ENCODE measurements at places on chromosomes 7 and 10.
A peak's percentile ranks its signal among the peaks of the same experiment; 100 is the strongest.

- DNase-seq = no peak
These were observed 29.0 kb downstream of the EN2 start for GRCh38 chr7:155486783-155487508.

DNA sequence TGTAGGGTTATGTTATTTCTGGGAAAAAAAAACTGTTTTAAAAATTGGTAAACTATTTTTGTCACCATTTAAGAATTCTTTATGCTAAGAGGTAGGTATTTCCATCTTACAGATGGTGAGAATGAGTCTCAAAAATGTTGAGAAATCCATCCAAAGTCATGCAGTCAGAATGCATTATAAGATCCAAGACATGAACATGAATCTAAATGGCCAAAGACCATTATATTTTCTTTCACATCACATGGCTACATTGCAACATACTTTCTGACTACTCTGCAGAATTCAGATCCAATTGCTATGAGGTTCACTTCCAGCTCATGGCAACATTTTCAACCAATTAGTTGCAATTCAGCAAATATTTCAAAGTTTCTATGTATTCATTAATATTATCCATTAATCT, 181.2 kb downstream of the TWIST1 start:
- peak; percentile 6 for DNase-seq

GRCh38 chr10:28925121-28925663, 247.9 kb downstream of the BAMBI start:
- DNase-seq = no peak

DNA sequence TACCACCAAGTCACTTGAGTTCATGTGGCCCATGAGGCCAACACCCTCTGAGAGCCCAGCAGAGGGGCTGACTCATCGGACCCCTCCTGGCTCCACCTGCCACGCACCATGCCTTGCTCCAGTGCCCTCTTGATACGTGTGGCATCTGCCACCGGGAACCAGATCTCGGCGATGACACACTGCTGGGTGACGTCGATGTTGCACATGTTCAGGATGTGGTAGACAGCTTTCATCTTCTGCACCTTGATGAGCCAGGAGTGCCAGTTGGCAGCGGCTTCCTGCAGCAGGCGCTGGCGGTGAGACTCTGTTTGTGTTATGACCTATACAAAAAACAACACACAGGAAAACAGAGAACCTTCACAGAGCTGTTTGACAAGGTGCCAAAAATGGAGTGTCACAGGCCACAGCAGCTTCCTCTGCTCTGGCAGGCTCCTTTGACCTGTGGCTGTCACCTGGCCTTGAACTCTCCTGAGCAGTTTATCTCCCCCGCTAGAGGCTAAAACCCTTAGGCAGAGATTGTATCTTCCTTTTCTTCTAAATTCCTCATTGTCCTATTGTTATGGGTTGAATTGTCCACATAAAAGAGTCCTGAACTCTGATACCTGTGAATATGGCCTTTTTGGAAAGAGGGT, 45.2 kb upstream of the TMEM213 start:
- no peak for DNase-seq

DNA sequence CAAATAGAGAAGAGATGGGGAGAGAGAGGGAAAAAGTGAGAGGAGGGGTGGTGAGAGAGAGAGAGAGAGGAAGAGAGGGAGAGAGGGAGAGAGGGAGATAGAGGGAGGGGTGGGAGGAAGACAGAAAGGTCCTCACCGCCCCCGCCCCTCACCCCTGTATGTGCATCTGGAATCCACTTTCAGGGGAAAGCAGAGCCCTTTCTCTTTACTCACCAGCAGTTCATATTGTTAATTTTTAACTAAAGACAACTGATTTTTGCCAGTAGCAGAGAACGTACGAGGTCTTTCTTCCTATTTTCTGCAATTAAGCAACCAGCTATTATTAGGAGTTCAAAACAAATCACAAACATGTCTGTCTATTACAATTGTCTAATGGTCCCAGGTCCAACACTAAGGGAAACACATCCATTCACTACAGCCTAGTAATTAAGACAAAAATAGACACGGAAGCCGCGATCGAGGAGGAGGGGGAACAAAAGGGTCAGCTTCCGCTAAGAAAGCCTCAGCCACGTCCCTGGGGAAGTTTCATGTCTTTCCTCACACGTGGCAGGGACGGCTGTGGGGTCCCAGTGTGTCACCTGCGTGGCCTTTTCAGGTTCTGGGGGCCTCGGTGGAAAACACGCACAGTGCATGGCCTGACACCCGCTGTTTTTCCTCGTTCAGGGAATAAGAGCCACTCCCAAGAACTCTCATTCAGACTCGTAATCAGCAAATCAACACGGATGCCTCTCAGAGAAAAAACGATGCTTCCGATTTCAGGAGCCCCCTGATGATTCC, 572.0 kb downstream of the PTPRN2 start:
- DNase-seq = no peak

- peak; percentile 55 for DNase-seq
These were observed 5.7 kb upstream of the ZYX start for GRCh38 chr7:143375298-143376034.

GRCh38 chr10:15140698-15141097, 27.8 kb downstream of the NMT2 start:
- DNase-seq = no peak

DNA sequence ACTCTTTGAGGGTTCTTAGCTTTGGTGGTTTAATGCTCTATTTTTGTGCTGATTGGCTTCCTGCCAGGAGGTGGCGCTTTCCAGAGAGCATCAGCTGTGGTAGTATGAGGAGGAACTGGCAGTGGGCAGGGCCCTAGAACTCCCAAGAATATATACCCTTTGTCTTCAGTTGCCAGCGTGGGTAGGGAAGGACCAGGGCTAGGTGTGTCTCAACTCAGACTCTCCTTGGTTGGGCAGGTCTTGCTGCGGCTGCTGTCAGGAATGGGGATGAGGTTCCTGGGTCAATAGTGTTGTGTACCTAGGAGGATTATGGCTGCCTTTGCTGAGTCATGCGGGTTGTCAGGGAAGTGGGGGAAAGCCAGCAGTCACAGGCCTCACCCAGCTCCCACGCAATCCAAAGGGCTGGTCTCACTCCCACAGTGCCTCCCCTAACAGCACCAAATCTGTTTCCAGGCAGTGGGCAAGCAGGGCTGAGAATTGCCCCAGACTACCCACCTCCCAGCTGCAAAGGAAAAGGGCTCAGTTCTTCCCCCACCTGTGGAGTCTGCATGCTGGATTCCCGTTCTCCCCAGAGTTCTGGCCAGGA, 191.5 kb downstream of the PHTF2 start:
- no peak for DNase-seq

- DNase-seq = no peak
These were observed 1360.6 kb upstream of the LRRTM3 start for GRCh38 chr10:65565246-65565645.

GRCh38 chr7:147541261-147541660, 1049.3 kb upstream of the C7orf33 start:
- no peak for DNase-seq

GRCh38 chr7:148201992-148202391, 388.6 kb upstream of the C7orf33 start:
- no peak for DNase-seq

GRCh38 chr10:132419538-132420468, 22.8 kb downstream of the PWWP2B start:
- no peak for DNase-seq

DNA sequence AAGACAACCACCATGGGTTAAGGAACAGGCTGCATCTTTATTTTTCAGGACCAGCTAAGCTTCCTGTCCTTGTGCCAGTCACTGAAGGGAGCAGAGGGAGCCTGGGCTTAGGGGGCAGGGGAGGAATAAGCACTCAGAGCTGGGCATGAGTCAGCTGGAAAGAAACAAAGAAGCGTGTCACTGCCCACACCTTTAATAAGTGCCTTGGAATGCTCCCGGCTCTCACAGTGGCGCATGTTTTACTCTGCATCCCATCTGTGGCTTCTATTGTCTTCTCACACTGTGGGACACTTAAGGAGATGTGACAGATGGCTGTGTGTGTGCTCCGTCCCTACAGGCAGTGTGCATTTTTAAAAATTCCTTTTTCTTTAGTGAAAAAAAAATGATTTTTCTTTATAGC, 71.7 kb downstream of the MTURN start:
- DNase-seq = peak; percentile 48

Data from EH (cell line).